ENCODE measurements at places on chromosomes 5 and 9.

GRCh38 chr5:92371889-92372235 is 988.7 kb upstream of the ARRDC3 start:
- peak; percentile 64 for DNase-seq

DNA sequence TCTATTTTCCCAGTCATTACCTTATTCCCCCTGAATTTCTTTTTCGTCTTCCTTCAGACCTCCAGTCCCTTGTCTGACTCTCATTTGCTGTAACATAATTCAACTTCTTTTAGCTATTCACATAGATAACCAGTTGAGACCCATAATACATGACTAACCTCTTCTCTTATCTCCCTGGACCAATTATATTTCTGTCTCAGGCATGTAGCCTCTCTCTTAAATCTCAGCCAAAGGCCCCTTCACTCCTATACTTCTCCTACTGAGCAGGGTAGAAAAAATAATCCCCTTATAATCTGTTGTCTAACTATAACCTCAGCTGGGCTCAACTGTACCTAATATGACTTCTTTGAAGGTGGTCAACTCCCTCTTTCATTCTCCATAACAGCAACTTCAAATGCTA is 20.9 kb downstream of the RANBP6 start:
- no peak for DNase-seq

GRCh38 chr5:116719106-116719505 is 144.5 kb upstream of the SEMA6A start:
- no peak for DNase-seq

- no peak for DNase-seq
Observed at GRCh38 chr9:129328355-129329042, 150.4 kb upstream of the IER5L start.

DNA sequence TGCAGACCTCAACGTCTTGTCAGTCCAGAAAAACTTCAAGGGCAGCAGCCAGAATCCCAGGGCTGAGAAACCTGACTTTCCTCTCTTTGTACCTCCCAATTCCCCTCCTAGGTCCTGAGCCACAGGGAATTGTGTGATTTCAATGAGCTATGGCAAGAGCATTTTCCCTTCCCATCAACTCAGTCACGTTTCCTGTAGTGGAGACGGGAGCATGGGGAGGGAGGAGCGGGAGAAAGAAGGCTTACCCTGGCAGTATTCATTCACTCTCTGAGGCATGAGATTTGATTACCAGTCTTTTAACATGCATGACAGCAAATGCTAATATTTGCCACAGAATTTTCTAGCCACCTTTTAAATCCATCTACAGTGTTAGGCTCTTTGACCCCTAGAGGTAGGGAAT is 109.4 kb upstream of the TBCA start:
- no peak for DNase-seq

GRCh38 chr5:89948977-89949376 is 460.6 kb downstream of the CETN3 start:
- no peak for DNase-seq

DNA sequence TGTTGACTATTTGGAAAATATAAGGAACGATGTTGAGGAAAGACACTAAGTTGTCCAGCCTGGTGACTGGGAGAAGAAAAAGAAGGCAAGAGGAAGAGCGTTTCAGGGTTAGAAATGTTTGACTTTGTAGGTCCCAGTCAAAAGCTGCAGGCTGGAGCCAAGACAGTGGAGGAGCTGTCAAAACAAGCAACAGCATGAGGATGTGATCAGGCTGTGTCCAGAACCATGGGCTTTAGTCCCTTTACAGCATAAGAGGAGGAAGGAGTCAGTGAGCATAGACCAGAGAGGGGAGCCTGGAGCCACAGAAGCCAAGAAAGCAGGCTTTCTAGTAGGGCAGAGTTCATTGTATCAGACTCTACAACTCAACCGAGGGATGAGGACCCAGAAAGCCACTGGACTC is 658.5 kb downstream of the BNC2 start:
- no peak for DNase-seq

DNA sequence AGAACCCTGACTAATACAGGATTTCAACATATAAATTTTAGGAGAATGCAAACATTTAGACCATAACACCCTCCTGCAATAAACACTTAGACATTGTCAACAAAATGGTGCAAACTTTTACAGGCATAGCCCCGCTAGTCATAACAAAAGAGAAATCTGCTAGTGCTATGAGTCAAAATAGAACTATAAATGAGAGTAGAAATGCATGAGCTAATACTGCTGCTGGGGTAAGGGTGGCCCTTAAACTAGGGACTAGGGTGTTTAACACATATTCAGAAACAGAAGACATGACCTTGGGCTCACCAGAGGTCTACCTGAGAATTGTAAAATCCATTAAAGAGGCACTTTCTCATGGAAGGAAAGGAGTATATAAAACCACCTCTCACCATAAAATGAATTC is 131.6 kb downstream of the TLR4 start:
- no peak for DNase-seq

DNA sequence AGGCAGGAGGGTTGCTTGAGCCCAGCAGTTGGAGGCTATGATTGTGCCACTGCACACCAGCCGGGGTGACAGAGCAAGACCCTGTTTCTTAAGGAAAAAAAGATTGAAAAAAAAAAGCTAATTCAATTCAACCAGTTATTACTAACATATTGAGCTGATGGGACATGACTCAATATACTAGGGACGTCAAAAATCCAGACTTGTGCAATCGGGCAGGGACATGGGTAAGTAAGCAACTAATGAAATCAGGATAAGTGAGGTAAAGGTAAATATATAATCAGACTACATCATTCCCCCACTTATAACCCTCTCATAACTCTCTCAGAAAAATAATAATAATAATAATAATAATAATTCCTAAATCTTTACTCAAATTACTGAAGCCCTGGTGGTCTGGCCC is 975 bp upstream of the HAVCR1 start:
- DNase-seq, result peak; percentile 48

DNA sequence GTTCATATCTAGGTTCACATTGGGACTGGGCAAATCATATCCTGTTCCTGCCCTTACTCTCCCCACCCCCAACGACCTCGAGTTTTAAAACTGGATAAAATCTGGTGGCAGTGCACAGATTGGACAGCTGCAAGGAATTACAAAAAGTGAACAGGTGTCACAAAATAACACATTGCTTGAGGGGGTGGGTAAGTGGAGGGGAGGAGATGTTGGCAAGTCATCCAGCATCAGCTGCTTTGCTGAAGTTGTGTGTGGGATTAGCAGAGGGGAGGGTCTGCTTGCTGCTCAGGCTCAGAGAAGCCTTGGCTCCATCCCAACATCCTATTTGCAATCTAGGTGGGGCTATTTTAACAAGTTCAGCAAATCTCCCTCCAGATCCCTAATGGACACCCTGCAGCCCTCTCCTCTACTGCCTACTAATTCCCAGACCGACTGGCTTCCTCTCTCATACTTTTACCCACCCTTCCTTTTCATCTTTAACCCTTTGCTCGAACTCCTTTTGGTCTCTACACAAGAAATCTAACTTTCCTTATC is 39.8 kb upstream of the SLC24A2 start:
- DNase-seq, result no peak

DNA sequence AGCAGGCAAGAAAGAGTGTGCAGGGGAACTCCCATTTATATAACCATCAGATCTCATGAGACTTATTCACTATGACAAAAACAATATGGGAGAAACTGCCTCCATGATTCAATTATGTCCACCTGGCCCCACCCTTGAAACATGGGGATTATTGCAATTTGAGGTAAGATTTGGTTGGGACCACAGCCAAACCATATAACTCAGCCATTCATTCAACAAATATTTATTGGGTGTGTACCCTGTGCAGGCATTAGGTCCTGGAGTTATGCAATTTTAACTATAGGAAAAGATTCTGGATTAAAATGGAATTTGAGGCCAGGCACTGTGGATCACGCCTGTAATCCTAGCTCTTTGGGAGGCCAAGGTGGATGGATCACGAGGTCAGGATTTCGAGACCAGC is 124.2 kb upstream of the GAS1 start:
- no peak for DNase-seq

DNA sequence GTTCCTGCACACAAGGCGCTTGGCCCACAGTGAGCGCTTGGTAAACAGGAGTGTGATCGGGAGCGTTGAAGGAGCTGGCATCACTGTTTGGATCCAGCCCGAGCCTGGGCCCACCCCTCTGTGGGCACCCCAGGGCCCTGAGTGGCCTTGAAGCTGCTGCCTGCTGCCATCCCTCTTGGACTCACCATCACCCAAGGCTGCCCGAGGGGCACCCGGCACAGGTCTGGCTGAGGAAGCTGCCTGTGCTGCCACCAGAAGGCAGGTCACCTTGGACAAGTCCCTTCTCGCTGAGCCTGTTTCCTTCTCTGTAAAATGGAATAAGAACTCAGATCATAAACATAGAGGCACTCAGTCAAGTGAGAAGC is 53.6 kb downstream of the LRSAM1 start:
- DNase-seq, result no peak

DNA sequence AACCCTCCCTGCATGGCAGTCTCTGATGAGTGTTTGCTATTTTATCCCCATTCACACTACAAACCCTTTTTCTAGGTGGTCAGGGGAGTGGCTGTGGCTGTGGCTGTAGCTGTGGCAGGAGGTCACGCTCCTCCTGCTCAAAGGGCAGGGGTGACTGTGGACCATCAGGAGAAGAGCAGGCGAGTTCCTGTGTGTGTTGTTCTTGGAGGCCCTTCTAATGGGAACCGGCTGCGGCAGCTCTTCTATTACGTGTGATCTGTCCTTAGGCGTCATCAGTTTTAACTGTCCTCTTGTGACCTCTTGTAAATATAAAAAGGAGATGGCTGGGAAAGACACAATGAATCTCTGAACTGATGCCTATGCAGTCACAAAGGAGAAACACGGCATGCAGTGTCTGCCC is 65.1 kb downstream of the ANKH start:
- DNase-seq, result peak; percentile 53

- DNase-seq, result no peak
Observed at GRCh38 chr5:170612256-170612678, 108.4 kb downstream of the KCNIP1 start.

DNA sequence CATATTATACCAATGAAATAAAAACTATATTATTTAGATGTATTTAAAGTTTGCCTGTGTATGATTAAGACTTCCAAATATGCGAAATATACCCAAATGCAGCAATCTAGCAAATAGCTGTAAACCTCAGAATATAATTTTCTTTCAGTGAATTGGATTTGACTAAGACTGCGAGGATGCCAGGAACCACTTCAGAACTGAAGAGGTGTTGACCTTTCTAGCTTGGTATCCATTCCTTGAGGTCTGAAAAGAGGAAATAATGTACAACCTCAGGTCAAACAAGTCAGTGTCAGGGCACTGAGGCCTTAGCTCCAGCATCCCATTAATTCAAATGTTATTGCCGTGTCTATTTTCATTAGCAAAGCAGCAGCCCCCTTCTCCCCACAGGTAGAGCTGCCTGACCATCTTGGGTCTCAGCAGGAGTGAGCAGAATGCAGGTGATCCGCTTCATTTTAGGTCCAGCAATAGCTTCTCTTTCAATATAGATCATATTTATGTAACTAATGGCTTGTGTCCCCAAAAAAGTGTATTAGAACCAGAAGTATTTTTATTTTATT is 100.0 kb downstream of the KIAA1958 start:
- DNase-seq, result no peak

- DNase-seq, result no peak
Observed at GRCh38 chr5:171714261-171714660, 71.4 kb upstream of the SMIM23 start.

DNA sequence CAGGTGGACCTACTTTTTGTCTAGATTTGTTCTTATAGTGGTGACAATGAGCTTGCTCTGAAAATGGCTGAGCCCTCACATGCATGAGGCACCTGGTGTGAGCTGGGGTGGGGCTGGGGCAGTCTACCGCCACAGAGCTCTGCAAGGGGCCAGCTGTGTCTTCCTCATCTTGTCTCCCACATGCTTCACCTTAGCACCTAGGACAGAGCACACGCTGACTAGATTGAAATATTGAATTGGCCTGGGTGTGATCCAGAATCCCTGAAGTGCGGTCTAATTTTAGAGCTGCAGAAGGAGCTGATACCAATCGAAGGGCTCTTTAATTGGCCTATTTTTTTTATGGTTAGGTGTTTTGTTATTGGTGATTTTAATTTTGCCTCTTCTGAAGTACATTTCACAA is 126.1 kb upstream of the NFIB start:
- DNase-seq, result no peak

- no peak for DNase-seq
Observed at GRCh38 chr5:181168595-181169118, 21.3 kb downstream of the OR2V2 start.

- no peak for DNase-seq
Observed at GRCh38 chr5:14414007-14414406, 167.6 kb upstream of the OTULINL start.

DNA sequence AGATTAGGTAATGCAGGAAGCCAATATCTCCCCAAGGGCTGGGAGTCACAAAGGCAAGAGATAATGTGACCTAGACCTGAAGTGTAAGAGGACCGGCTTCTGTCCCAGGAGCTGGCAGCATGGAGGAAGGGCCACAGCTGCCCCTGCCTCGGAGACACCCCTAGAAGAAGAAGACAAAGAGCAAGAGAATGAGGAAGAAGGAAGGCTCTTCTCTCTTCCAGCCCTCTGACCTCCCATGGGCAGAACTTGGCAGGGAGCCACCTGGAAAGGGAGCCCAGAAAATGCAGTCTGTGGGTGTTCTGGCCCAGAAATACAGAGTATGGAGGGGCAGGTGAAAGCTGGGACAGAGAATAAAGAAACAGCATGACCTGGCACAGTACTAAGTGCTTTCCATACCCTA is 151.0 kb downstream of the C5orf15 start:
- no peak for DNase-seq

- DNase-seq, result no peak
Observed at GRCh38 chr5:1218351-1219080, 6.7 kb upstream of the SLC6A18 start.

DNA sequence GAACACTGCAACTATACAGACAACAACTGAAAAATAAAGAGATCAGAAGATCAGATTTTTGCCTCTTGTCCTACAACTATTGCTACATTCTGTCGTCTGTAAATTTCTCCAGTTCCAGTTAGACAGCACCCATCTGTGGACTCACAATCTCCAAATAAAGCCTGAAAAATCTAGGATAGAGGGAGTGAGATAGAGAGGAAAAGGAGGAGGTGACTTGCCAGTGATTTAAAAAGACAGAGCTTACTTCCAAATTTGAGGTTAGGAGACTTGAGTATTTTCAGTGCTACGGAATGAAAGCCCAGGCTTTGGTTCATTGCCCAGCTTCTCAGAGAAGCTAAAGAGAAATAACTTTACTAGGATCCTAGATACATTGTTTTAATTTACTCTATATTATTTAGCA is 63.6 kb downstream of the PTCD2 start:
- DNase-seq, result no peak

- no peak for DNase-seq
Observed at GRCh38 chr5:61389609-61390008, 57.6 kb downstream of the ZSWIM6 start.

All from kidney glomerular epithelial cell (primary cell).